Glutamatergic neuron (in vitro differentiated cells): ENCODE measurements at places on chromosomes 3 and 15. TPM values are rescaled to one million over a fixed set of nuclear protein-coding genes. Genes with fewer than 3 reads are reported as not detected.
A peak's percentile ranks its signal among the peaks of the same experiment; 100 is the strongest.

DNA sequence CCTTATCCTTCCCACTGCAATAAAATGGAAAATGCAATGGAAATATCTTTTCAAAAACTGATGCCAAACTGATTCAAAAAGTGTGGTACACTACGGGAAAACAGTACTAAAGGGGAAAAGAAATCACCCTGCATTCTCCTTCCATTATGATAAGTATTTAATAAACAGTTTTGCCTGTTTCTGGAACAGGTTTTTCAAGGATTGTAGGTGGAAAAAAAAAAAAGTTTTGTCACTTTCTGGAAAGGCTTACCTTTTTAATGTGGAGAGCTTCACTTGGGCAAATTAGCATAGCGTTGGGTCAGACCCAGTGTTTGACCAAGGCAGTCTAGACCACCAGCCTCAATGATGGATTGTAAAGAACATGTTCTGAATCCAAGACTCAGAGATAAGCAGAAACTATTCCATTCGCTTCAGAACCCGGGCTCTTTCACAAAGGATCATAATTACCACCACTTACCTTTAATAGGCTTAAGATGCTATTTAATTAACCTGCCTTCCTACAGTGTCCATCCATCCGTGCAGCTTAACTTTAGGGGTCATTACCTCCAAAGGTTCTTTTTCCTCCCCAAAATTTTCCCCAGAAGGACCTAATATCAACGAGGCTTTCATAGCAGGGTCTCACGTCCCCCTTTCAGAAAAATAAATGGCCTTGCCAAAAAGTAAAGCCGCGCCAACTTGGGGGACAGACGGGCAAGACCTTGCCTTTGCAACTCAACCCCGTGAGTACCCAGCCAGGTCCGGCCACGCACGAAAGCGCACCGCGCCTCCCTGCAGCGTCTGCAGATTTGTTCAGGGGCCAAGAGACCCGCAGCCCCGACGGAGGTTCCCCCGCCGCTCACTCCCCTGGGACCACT, 1.0 kb downstream of the DCBLD2 start:
- DNase-seq: peak; percentile 52

DNA sequence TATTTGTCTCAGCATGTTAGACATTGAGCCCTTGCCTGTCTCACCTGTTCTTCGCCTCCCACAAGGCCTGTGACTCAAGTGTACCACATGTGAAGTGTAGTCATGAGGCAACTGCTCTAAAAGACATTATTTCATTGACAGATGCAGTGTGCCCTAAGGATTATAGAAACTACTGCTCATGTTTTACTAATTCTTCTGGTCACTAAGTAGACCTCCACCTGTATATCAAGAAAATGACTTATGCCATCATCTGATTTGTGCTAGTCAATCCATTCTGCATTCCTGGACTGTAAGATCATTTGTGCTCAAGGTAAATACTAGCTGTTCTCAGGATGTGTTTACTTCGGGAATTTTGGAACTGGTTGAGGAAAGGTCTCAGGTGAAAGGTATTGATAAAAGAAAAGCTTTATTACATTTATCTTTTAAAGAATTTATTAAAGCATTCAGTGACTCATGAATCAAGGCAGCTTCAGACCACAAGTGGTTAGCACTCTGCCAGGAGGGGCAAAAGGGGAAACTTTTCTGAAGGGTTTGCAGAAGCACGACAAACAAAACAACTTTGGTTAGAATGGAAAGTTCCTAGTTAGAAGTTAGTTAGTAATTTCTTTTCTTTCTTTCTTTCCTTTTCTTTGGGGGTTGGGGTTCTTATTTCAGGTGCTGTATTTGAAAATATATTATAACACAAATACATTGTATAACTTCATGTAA, 465.3 kb upstream of the CBLB start:
- DNase-seq: no peak

GRCh38 chr15:37618353-37618752, 316.1 kb upstream of the TMCO5A start:
- no peak for DNase-seq

GRCh38 chr15:67300266-67301025, 45.9 kb downstream of the IQCH start:
- no peak for DNase-seq

DNA sequence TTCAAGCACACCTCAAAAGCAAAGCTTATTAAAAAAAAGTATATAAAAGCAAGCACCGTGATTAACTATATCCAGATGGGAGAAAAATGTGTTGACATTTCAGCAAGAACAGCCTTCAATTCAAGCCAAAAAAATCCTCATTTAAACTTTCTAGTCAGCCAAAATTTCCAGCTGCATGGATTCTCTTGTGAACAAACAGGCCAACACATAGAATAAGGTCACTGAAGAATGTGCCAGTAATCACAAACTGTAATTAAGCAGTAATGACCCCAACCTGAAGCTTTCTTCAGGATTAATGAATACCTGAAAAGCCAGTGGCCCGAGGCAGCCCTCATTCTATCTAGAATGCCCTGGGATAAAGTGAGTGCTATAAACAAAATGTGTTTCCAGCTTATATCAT, 130.7 kb upstream of the KCNMB2 start:
- DNase-seq: no peak

- no peak for DNase-seq
Observed at GRCh38 chr3:48023377-48023776, 7.2 kb upstream of the MAP4 start.

- DNase-seq: no peak
Observed at GRCh38 chr3:22746221-22746620, 456.9 kb upstream of the UBE2E2 start.

GRCh38 chr3:15099364-15100098, 583 bp upstream of the RBSN start:
- no peak for DNase-seq

DNA sequence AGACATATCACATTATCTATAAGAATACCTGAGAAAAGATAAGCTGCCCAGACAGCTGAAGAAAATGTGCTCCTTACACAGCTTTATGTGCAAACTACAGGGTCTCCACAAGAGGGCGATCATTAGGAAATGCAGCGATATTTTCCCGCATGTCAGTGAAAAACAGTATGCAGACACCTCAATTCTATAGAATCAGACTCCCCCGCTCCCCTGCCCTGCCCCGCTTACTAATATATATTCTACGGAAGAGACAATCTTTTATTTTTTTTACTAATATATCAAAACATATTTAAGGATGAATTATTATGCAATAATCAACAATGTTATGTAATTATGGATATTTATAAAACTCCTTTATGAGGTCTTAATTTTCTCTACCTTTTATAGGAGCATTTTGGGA, 681.3 kb downstream of the ROBO1 start:
- peak; percentile 55 for DNase-seq

GRCh38 chr3:188212308-188212969, 58.5 kb downstream of the LPP start:
- no peak for DNase-seq

DNA sequence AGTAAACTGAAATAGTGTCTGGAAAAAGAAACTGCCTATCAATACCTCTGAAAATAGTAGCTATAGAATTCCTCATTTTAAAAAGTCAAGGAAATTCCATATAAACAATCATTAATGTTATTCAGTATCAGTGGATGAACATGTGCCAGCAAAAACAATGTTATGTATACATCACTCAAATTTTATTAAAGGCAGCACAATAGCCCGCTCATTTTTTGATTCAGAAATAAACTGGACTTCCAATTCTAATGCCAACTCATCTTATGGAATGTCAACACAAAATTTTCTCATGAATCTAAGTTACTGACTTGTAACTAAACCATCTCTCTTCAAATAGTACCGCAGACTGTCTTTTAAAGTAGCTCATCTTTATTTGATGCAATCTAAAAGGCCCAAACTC, 19.0 kb downstream of the THBS1 start:
- DNase-seq: no peak

DNA sequence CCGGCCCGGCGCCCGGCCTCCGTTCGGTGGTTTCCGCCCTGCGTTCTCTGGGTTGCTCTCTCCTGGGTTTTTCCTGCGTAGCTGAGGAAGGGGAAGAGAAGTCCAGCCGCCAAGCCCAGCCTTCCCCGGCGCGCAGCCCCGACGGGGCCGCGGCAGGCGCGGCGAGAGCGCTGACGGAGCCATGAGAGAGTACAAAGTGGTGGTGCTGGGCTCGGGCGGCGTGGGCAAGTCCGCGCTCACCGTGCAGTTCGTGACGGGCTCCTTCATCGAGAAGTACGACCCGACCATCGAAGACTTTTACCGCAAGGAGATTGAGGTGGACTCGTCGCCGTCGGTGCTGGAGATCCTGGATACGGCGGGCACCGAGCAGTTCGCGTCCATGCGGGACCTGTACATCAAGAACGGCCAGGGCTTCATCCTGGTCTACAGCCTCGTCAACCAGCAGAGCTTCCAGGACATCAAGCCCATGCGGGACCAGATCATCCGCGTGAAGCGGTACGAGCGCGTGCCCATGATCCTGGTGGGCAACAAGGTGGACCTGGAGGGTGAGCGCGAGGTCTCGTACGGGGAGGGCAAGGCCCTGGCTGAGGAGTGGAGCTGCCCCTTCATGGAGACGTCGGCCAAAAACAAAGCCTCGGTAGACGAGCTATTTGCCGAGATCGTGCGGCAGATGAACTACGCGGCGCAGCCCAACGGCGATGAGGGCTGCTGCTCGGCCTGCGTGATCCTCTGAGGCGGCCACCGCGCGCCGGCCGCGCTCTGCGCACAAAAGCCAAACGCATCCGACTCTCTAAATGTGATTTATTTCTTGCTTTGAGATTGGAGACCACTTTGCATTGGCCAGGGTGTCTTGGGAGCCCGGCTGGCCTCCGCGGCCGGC, 727 bp downstream of the RAP2B start:
- peak; percentile 51 for DNase-seq

DNA sequence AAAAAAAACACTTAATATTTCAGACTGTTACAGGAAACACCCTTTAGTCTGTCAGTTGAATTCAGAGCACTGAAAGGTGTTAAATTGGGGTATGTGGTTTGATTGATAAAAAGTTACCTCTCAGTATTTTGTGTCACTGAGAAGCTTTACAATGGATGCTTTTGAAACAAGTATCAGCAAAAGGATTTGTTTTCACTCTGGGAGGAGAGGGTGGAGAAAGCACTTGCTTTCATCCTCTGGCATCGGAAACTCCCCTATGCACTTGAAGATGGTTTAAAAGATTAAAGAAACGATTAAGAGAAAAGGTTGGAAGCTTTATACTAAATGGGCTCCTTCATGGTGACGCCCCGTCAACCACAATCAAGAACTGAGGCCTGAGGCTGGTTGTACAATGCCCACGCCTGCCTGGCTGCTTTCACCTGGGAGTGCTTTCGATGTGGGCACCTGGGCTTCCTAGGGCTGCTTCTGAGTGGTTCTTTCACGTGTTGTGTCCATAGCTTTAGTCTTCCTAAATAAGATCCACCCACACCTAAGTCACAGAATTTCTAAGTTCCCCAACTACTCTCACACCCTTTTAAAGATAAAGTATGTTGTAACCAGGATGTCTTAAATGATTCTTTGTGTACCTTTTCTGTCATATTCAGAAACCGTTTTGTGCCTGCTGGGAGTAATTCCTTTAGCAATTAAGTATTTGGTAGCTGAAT, 17.9 kb downstream of the TMEM43 start:
- no peak for DNase-seq

DNA sequence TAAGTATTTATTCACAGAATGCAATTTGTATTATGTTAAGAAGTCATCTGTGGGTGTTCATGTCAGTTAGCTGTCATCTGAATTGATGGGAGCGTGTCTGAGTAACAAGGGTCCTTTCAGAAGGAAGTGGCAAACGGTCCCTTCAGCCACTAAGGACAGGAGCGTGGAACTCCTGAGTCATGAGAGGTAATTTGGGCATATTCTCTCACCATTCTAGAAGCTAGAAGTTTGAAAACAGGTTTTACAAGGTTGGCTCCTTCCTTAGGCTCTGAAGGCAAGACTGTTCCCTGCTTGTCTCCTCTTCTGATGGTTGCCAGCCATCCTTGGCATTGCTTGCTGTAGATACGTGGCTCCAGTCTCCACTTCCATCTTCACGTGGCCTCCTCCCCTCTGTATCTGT, 19.7 kb downstream of the ABHD2 start:
- DNase-seq: no peak

- DNase-seq: no peak
Observed at GRCh38 chr3:194404365-194405140, 5.5 kb upstream of the GP5 start.

- no peak for DNase-seq
Observed at GRCh38 chr15:63155486-63155885, 1.8 kb downstream of the RPS27L start.

DNA sequence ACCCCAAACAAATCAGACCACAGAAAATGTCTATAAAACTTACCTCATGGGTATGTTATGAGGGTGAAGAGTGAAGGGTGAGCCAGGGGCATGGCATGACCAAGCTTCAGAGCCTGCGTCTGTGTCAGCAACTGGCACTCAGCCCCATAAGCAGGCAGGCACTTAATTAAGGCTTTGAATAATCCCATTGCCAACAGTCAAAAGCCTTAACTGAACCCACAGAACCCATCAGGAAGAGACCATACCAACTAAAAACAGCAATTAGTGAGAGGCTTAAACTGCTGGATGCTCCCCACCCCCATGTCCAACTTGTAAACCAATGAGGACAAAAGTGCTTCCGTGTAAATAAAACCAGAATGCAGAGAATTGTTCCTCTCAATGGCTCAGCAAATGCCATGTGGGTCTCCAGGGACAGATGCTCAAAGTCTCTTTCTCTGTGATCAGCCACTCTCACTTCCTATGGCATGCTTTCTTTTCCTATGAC, 126.0 kb downstream of the MYLK start:
- no peak for DNase-seq

GRCh38 chr3:160812304-160812703, 56.3 kb downstream of the PPM1L start:
- DNase-seq: no peak

DNA sequence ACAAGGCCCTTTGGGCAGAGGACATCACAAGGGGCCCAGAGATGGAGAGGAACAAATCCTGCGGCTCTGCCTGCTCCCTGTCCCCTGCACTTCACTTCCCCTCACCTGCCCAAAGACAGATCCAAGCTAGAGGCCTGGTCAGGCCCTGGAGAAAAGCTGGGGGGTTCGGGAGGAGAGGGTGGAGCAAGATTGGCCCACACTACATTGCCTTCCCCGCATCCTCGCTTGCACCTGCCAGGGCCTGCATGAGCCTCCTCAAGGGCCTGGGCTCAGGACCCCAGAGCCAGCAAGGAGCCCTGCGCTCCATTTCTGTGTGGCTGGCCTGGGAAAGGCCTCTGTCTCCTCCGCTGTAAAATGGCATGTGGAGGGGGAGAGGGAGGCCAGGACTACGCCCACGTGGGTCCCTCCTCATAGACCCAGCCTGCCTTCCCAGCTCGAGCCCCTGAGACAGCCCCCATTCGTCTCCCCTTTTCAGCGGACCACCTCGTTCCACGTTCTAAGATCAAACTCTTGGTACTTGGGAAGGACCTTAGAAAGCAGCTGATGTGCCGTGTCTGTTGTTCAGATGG, 106.0 kb downstream of the HMG20A start:
- no peak for DNase-seq

Gene CHL1
- 35.5 TPM for total RNA-seq

Gene ST6GAL1
- 156 TPM for total RNA-seq

Gene TTLL13
- total RNA-seq: not detected

Gene NMB
- total RNA-seq: 6.9 TPM

Gene ISLR2
- total RNA-seq: 21.1 TPM

Gene CEP97
- 25.1 TPM for total RNA-seq

Gene DUOXA1
- total RNA-seq: not detected

Gene ACKR4
- total RNA-seq: 0.22 TPM
